ENCODE measurements at places on chromosomes 2 and 18.

DNA sequence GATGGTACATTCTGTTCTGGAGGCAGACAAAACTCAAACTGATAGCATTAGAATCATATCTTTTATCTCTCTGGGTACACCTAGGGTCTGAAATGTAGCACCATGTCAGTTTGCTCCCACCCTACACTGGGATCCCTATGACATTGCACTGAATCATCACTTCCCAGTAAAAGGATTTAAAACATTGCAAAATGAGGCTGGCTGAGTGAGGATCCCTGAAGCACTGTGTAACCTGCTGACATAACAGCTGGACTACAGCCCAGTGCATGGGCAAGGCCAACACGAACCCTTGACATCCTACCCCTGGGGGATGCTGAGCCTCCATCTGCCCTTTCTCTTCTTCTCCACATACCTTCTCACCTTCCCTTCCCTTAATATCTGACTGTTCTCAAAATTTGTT lies 253.2 kb downstream of the TTC32 start:
- no peak for DNase-seq

DNA sequence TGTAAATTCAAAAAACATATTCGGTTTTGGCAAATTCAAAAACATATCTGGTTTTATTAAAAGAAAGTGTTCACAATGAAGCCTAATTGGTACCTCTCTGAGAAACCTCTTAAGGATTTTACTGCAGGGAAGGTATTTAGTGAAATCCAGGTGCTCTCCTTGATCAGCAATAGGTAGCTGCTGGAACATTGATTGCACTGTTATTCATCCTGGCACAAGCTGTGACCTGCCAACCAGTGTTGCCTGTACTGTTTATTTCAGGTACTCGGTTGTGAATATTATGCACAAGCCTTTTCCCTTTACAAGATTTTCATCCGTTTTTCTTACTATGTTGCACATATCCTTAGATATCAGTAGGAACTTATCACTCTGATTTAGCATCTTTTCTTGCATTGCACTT lies 155.8 kb upstream of the ZEB2 start:
- no peak for DNase-seq

- no peak for DNase-seq
Measured at GRCh38 chr2:25174192-25174861, 5.9 kb upstream of the POMC start.

- DNase-seq = no peak
Measured at GRCh38 chr2:201408931-201409330, 42.3 kb downstream of the TRAK2 start.

DNA sequence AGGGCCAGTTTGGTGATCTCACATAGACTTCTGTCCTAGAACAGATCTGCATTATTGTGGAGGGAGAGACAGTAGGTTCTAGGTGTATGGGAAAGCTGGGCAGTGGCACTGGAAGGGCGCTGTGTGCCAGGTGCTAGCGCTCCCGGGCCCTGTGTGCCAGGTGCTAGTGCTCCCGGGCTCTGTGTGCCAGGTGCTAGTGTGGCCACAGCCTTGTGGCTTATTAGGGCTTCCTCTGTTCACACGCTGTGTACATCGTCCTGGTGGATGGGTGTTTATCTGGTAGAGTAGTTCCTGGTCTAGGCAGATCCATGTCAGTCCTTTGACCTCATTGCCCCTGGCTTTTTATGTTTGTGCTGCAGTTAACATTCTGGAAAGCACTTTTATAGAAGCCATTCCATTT lies 263.4 kb downstream of the AGAP1 start:
- no peak for DNase-seq

DNA sequence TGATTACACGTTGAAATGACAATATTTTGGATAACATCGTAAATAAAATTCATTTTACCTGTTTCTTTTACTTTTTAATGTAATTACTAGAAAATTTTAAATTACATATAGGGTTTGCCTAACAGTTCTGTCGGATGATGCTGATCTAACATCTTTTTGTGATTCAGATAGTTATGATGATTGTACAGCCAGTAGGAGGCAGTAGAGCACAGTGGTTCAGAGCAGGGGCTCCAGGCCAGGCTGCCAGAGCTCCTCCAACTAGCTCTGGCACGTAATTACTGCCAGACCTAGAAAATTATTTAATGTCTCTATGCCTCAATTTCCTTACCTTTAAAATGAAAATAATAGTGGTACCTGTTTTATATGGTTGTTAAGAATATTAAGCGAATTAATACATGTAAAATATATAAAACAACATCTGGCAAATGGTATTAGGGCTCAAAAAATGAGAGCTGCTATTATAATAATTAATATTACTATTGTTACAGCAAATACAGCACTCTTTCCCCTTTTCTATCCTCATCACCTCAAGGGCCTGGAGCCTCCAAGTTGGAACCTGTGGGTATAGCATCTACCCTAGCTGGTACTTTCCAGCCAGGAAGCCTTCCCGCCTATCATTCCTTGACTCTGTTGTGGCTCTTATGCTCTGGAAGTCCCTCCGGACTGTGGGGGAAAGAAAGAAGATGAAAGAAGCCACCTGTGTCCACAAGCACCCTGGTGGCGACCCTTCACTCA lies 47.7 kb upstream of the PLA2R1 start:
- DNase-seq = peak; percentile 40

DNA sequence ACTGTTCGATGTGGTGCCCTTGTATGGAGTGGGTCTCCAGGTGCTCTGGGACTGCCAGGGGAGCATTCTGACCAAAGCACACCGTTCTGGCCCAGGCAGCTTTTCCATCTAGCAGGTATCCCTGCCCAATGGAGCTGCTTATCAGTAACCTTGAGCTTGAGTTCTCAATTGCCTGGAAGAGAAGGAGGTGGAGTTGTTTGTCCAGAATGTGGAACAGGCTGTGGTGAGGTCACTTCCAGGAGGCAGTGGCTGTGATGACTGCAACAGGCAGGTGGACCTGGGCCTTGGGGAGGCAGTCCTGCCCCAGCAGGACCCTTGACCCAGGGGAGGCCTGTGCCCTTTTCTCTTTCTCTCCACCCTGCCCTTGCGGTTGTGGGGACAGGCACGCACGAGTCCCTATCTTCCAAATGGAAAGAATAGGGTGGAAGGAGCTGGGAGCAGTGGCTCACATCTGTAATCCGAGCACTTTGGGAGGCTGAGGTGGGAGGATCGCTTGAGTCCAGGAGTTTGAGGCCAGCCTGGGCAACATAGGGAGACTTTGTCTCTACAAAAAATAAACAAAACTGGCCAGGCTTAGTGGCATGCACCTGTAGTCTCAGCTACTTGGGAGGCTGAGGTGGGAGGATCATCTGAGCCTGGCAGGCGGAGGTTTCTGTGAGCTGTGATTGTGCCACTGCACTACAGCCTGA lies 66.2 kb upstream of the MCFD2 start:
- no peak for DNase-seq

- no peak for DNase-seq
Measured at GRCh38 chr2:201639205-201639604, 4.1 kb downstream of the TMEM237 start.

DNA sequence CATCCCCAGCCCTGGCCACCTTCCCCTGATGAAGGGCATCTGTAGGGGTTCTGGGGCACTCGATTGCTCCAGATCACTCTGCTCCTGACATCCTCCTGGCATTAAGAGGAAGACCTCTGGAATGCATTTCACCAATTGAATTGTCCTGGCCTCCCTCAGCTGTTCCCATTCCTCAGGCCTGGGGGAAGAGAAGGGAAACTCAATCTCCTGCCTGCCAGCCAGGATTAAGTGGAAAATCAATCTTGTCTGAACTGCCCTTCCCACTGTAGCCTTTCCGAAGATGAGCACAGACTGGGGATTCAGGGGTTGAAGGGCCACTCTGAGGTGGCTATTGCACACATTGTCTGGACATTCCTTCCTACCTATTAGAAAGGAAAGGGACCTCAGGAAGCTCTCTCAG lies 99.8 kb downstream of the ALK start:
- DNase-seq = no peak

GRCh38 chr2:140064243-140064642 lies 1284.1 kb upstream of the NXPH2 start:
- DNase-seq = no peak

- no peak for DNase-seq
Measured at GRCh38 chr18:63046375-63046774, 273.2 kb downstream of the BCL2 start.

- peak; percentile 21 for DNase-seq
Measured at GRCh38 chr18:50559752-50560680, at the start of gene MAPK4. TSS of gene MAPK4 (plus strand) at chr18:50560087. CDS start at chr18:50663959, 103,872 bp downstream.

DNA sequence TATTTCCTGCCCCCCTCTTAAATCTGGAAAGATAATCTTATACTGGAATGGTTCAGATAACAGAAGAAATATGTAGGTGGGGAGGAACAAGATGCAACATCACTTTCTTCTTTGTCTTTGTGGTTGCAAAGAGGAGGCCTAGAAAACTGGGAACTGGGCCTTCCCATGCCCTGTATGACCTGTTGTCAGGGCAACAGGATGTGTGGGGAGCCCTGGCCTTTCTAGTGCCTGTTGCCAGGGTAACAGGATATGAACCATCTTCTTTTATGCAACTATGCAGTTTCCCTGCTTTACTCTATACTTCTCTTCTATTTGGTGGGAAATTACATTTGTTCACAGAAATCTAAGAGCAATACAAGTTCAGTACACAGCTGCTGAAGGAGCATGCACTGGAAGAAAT lies 79.8 kb upstream of the PDE1A start:
- DNase-seq = no peak

DNA sequence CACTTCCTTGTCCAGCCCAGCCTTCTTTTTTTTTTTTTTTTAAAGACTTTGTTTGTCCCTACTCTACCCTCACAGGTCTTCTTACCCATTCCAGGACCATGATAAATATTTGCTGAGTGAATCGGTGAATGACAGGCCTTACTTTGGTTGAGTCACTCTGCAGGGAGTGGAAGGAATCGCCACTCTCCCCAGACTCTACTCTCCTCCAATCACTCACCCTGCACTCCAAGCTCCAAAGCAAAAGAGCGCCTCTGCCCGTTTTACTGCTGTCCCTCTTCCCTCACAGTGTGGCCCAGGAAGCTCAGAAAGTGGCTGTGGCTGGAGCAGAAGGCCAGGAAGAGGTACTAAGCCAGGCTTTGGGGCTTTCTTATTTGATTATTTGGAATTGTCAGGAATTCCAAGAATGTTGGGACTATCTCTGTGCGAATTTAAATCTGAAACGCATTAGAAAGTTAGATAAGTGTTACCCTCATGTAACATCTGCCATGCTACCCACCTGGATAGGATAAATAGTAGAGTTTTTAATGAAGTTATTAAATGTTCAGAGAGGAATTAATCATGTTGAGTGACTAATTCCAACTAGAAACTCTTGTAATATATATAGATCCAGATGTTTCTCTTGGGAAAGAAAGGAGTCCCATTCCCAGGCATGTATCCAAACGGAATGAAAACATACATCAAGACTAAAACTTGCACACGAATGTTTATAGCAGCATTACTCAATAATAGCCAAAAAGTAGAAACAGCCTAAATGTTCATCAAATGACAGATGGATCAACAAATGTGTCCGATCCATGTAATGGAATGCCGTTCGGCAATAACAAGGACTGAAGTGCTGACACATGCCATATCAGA lies 43.0 kb upstream of the CHMP1B start:
- DNase-seq = no peak

GRCh38 chr18:22933966-22934423 lies 867 bp downstream of the RBBP8 start:
- no peak for DNase-seq

GRCh38 chr2:238157506-238158017 lies 1.2 kb upstream of the ERFE start:
- DNase-seq = no peak

DNA sequence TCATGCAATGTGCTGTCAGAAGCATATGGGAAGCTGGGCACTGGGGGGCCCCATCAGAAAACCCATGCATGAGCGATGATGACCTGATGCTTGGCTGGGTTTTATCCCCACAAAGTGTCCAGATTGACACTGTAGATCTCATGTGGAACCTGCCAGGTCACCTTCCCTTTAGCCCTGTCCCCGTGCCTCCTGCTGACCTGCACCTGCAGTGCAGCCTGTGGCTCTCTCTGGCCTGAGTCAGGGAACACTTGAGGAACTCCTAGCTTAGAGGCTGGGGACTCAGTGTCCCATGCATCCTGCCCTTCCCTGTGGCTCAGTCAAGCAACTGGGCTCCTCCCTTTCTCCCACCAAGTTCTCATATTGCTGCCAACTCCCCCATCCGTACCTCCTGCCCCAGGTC lies 57.7 kb downstream of the PDCL3 start:
- DNase-seq = no peak

DNA sequence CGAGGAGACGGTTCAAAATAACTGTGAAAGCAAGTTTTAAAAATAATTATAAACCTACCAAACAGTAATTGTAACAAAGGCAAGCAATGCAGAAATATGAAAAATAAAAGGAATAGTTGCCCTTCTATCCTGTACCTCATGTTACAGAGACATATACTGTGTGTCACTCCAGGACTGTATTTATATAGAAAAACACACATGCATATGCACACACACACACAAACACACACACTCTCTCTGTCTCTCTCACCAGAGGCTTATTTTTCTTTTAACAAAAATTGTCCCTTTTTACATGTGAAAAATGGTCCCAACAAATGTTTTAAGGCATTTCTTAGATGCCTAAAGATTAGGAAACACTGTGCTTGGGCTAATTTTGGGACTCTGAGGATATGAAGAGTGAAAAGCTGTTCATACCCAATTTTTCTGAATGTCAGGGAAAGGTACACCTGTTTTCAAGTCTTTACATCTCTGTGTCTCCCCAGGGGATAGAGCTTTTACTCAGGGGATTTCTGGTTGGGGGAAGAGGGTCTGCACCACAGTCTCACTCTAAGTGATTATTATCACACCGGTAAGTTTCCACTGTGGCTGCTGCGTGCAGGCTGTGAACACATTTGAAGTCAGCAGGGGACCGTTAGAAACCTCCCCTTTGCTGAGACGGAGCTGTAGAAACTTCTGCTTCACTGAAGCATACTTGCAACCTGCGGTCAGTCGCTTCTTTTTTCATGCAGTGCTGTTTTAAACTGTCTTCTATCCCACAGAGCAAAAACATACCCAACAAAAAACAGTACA lies 51.4 kb upstream of the SPAG16 start:
- peak; percentile 32 for DNase-seq

- no peak for DNase-seq
Measured at GRCh38 chr18:66621816-66622576, 18.1 kb upstream of the CDH19 start.

GRCh38 chr2:214103276-214104001 lies 307.4 kb upstream of the VWC2L start:
- no peak for DNase-seq

GRCh38 chr18:8106603-8107002 lies 502.6 kb upstream of the RAB12 start:
- no peak for DNase-seq

DNA sequence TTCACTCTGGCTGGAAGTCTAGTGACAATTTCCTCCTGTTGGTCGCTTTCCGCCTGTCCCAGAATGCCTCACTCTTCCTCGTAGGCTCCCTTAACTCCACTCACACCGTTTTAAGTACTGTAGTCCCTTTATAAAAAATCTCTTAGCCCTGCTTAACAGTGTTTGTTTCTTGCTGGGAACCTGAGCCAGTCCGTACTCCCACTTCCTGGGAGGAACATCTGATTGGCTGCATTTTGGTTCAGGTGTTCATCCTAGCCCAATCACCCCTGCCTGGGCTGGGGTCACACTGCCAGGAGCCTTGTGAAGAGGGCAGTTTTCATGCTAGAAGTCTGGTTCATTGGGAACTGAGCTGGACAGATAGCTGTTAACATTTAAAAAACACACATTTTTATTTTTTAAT lies 25.6 kb upstream of the TOGARAM2 start:
- DNase-seq = no peak

Data from activated T-cell treated with anti-CD3 and anti-CD28 coated beads, Interleukin-2, amount 50 U/mL, for 48 hours (primary cell).